ENCODE measurements at places on chromosomes 16 and 17. TPM values are rescaled to one million over a fixed set of nuclear protein-coding genes. Genes with fewer than 3 reads are reported as not detected.

GRCh38 chr17:66983414-66984021, 19.0 kb downstream of the CACNG4 start:
- no peaks in the 10 kb centered on the region for H3K36me3 ChIP-seq
- no peak overlapping the region for H3K4me3 ChIP-seq
- H3K4me1 ChIP-seq = no peaks in the 10 kb centered on the region
- H3K27ac ChIP-seq = no peak overlapping the region
- peaks cover 9% of the 10 kb centered on the region for H3K27me3 ChIP-seq
- no peak for DNase-seq

DNA sequence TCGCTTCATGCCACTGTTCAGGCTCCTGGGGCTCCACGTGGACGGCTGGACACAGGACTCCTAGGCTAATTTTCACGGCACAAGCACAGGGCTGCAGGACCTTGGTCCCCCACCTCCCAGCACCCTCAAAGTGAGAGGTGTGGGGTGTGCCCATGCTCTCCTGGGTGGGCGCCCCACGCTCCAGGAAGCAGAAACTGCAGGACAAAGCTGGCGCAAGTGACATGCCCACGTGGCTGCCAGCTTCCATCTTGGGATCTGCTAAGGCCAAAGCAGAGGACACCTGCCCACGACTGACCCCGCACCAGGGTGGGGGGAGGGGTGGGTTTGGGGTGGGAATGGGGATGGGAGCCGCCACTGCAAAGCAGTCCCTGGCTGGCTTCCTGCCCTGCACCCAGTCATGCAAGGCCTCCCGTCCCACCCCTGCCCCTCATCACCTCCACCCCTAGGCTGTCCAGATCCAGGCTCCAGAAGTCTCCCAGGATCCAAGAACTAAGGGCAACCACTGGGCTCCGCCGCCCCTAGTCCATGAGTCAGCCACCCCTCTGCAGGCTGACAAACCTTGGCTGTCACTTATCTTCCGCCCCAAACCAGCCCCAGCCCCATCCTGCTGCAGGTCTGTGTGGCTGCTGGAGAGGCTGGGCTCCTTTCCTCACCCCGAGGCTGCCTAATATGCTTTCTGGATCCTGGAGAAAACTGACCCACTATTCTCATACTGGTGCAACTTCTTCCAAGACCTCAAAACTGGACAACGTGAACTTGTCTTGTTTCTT, 11.1 kb downstream of the USP6 start:
- H3K27ac ChIP-seq = no peak overlapping the region
- no peaks in the 10 kb centered on the region for H3K36me3 ChIP-seq
- no peak overlapping the region for H3K4me3 ChIP-seq
- H3K27me3 ChIP-seq = peaks cover 24% of the 10 kb centered on the region

DNA sequence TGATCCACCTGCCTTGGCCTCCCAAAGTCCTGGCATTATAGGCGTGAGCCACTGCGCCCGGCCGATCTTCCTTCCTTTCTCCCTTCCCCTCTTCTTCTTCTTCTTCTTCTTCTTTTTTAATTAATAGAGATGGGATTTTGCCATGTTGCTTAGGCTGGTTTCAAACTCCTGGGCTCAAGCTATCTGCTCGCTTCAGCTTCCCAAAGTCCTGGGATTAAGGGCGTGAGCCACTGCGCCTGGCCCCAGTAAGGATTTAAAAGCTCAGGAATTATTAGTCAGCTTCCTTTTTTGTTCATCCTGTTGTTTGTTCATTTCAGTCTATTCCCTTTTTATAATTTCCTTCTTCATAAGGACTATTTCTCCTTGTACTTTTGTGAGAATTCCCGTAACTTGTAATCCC, 32.7 kb upstream of the LRRC37A start:
- no peak for DNase-seq
- H3K27me3 ChIP-seq = peaks cover 4% of the 10 kb centered on the region
- no peak overlapping the region for H3K4me3 ChIP-seq
- H3K27ac ChIP-seq = no peak overlapping the region
- peaks cover 11% of the 10 kb centered on the region for H3K36me3 ChIP-seq
- H3K4me1 ChIP-seq = peaks cover 18% of the 10 kb centered on the region

Gene ULK2
- 3.0 TPM for total RNA-seq
